Heart right ventricle (tissue), 16 donors: ENCODE measurements at places on chromosomes 11 and 22. TPM values are rescaled to one million over a fixed set of nuclear protein-coding genes. Genes with fewer than 3 reads are reported as not detected.

The IGLL1 gene
- not detected for polyA plus RNA-seq

The MMP13 gene
- polyA plus RNA-seq: not detected

The SCUBE2 gene
- polyA plus RNA-seq: 0.22 TPM

The BDNF gene
- polyA plus RNA-seq: 0.16 TPM

The CALCA gene
- polyA plus RNA-seq: not detected

The MRGPRX4 gene
- not detected for polyA plus RNA-seq

The OOSP2 gene
- not detected for polyA plus RNA-seq

The MMP27 gene
- not detected for polyA plus RNA-seq

The SPDYC gene
- not detected for polyA plus RNA-seq

The OR52M1 gene
- polyA plus RNA-seq: not detected

The FOLR1 gene
- 0.37 TPM for polyA plus RNA-seq

The SSTR3 gene
- not detected for polyA plus RNA-seq

The OR8K5 gene
- polyA plus RNA-seq: not detected

The C22orf15 gene
- 0.66 TPM for polyA plus RNA-seq

The CNGA4 gene
- polyA plus RNA-seq: not detected

The ZDHHC8 gene
- polyA plus RNA-seq: 23.2 TPM

The APOA1 gene
- polyA plus RNA-seq: 71.5 TPM

The CD3E gene
- polyA plus RNA-seq: 0.62 TPM

The NLRP14 gene
- polyA plus RNA-seq: not detected

The OR51B4 gene
- polyA plus RNA-seq: not detected

The HORMAD2 gene
- not detected for polyA plus RNA-seq

The POU2AF2 gene
- not detected for polyA plus RNA-seq

The APLP2 gene
- 142 TPM for polyA plus RNA-seq

The MS4A7 gene
- polyA plus RNA-seq: 6.7 TPM

The NLRP10 gene
- polyA plus RNA-seq: not detected

The XKR3 gene
- polyA plus RNA-seq: not detected

The NAALAD2 gene
- 2.7 TPM for polyA plus RNA-seq

The OR8G5 gene
- polyA plus RNA-seq: not detected

The RIMBP3B gene
- polyA plus RNA-seq: 0.03 TPM

The PATE2 gene
- polyA plus RNA-seq: not detected

The SERPING1 gene
- polyA plus RNA-seq: 167 TPM

The SLC1A2 gene
- polyA plus RNA-seq: 0.29 TPM

The P2RY2 gene
- 8.2 TPM for polyA plus RNA-seq

The PLAAT2 gene
- not detected for polyA plus RNA-seq

The GPHA2 gene
- not detected for polyA plus RNA-seq

The MGAT3 gene
- polyA plus RNA-seq: 1.8 TPM

The GLYATL1 gene
- polyA plus RNA-seq: not detected

The SHISAL1 gene
- 0.37 TPM for polyA plus RNA-seq

The SPTBN2 gene
- polyA plus RNA-seq: 0.90 TPM

The CHADL gene
- 4.5 TPM for polyA plus RNA-seq

The ELMOD1 gene
- polyA plus RNA-seq: 0.29 TPM

The KCNC1 gene
- not detected for polyA plus RNA-seq

The PAMR1 gene
- polyA plus RNA-seq: 5.7 TPM

The KREMEN1 gene
- polyA plus RNA-seq: 7.4 TPM

The LIF gene
- polyA plus RNA-seq: 0.45 TPM

The PLEKHB1 gene
- polyA plus RNA-seq: 0.71 TPM

The TMEM191C gene
- 0.70 TPM for polyA plus RNA-seq

The OSBP2 gene
- polyA plus RNA-seq: 0.84 TPM

The NF2 gene
- 9.7 TPM for polyA plus RNA-seq

The HSPB2 gene
- 136 TPM for polyA plus RNA-seq

The C11orf97 gene
- not detected for polyA plus RNA-seq

The KDM4D gene
- polyA plus RNA-seq: 0.22 TPM

The SLCO2B1 gene
- polyA plus RNA-seq: 5.2 TPM

The CCDC15 gene
- 0.10 TPM for polyA plus RNA-seq
